ENCODE measurements at places on chromosomes 5 and 9.

DNA sequence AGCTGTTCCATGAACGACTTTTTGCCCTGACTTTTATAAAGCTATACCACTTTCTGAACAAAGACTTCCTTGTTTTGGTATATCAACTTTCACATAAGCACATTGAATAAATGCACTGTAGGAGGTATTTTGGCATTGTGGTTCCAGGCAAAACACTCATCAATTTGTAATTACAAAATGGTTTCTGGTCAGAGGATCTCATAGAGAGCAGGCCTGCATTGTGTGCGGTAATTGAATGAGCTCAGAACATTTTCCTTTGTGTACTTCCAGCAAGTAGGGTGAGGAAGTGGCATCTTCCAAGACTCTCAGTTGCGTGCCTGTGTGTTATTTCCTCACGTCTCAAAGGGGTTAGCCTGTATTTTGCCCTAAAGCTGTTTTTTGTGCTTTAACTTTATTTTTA lies 89.2 kb downstream of the PDE6A start:
- DNase-seq: no peak

DNA sequence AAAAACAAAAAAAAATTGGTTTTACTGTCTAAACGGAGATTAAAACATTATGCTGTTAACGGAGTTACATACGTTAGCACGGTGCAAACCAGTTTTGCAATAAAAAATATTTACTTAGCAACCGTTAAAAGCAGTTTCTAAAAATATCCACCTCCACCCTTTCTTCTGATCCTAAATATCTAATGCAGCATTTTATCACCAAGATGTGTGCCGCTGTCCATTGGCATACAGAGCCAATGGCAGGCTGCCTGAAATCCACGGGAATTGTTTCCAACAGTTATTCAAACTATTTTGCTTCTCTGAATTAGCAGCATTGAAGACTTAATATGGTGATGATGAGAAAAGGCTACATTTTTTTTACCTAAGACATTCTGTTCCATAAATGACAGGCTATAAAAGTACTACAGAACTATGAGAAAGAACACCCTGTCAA lies 61.6 kb downstream of the CSNK1A1 start:
- DNase-seq: no peak

DNA sequence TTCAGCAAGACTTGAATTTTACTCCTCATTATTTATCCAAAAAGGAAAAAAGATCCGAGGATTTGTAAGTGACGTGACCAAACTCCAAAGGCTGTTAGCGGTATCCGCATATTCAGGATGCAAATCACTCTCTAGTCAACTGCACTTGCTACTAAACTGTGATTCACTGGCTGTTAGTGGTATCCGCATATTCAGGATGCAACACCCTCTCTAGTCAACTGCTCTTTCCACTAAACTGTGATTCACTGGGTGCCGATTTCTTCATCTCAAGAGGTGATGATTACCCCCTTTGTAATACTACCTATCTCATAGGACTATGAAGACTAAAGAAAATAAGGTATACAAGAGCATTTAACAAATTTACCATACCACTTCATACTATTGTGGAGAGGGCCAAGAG lies 5.7 kb downstream of the MAPKAP1 start:
- DNase-seq: peak; percentile 83

DNA sequence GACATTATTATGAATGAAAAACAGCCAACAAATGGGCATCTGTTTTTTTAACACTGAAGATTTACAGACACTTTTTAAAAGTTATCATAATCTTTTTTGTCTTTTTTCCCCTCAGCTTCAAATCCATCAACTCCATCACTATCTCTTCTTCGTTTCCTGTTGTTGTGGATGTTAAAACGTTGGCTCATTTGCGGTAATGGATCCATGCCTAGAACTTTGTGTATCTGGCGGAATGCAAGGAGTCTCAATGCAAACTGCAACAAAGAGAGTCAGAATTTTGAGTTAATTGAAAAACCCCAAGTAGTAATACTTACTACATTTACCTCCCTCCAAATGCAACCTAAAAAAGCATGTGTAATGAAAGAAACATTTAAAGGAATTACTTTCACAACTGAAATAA lies 42.9 kb upstream of the MTMR12 start:
- no peak for DNase-seq

GRCh38 chr9:31140316-31140715 lies 1244.1 kb upstream of the ACO1 start:
- DNase-seq: peak; percentile 59

DNA sequence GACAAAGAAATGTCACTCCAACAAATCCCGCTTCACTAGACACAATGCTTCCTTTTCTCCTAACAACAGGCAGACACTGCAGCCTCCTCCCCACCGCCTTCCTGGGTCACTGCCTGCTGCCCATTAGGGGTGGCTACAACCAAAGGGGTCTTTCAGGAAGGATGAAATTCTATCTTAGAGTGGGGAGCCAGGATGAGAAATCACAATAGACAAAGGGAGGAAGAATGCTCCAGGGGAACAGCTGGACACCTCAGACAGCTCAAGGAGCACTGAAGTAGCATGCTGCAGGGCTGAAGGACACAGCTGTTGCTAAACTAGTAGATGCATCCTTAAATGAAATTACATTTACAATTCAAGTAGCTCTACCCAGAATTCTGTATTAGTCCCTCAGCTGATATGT lies 54.2 kb downstream of the PRELID2 start:
- no peak for DNase-seq

DNA sequence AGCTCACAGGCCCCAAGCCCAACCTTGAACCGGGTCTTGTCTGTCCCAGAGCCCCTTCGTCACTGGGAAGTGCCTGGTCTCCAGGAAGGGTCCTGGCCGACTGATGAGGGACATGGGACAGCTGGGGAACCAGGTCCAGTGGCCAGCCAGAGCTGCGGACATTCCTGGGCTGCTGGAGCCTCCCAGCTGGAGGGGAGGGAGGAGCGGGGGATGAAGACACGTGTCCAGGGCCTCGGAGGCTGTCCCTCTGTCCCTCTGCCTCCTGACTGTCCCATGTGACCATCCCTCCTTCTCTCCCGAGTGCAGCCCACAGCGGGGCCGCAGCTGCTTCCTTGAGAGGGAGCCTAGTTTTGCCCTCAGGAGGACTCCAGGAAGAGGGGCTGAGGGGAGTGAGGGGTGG lies 41.7 kb upstream of the UBAC1 start:
- no peak for DNase-seq

- no peak for DNase-seq
Observed at GRCh38 chr5:76604838-76605237, 18.4 kb downstream of the F2RL2 start.

GRCh38 chr5:139767960-139768359 lies 27.6 kb upstream of the PSD2 start:
- DNase-seq: no peak

GRCh38 chr5:173890195-173890991 lies 2.2 kb downstream of the CPEB4 start:
- no peak for DNase-seq

- peak; percentile 98 for DNase-seq
Observed at GRCh38 chr9:129910628-129911567, 75.6 kb downstream of the USP20 start.

DNA sequence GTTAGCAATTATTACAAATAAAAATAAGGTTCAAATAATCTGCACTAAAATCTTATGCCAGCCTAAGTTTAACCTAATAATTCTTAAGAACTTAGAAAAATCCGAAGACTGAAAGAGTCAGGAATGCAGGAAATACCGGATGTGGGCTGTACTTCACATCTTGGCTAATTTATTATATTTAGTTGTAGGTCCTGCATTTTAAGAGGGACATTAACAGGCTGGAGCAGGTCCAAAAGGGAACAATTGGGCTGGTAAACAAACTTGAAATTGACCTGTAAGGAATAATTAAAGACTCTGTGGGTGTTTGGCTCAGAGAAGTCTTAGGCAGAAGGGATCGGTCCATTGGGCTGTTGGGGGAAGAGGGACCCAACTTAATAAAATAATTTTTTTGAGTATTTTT lies 18.4 kb downstream of the GLRA1 start:
- no peak for DNase-seq

DNA sequence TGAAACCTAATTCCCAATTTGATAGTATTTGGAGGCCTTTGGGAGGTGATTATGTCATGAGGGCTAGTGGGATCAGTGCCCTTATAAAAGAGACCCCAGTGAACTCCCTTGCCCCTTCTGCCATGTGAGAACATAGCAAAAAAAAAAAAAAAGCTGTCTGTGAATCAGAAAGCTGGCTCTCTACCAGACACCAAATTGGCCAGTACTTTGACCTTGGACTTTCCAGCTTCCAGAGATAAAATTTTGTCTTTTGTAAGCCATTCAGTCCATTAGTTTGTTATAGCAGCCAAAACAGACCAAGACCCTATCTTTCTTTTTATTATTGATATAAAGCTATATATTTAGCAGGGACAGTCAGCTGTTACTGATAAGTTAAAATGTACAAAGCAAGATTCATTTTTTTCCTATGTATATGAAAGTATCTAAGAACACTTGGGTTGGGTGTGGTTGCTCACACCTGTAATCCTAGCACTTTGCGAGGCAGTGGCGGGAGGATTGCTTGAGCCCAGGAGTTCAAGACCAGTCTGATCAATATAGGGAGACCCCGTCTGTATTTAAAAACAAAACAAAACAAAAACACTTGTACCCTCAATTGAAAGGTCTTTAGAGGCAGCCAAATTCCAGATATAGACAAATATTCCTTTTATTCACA lies 8.1 kb upstream of the C5orf24 start:
- DNase-seq: no peak

DNA sequence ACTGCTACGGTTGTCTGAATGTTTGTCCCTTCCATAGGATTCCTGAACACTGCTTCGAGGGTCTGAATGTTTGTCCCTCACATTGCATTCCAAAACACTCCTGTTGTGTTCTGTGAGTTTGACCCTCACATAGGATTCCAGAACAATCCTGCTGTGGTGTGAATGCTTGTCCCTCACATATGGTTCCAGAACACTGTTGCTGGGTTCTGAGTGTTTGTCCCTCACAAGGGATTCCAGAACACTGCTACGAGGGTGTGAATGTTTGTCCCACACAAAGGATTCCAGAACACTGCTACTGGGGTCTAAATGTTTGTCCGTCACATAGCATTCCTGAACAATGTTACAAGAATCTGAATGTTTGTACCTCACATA lies 201.2 kb downstream of the FOXD4L6 start:
- DNase-seq: no peak

DNA sequence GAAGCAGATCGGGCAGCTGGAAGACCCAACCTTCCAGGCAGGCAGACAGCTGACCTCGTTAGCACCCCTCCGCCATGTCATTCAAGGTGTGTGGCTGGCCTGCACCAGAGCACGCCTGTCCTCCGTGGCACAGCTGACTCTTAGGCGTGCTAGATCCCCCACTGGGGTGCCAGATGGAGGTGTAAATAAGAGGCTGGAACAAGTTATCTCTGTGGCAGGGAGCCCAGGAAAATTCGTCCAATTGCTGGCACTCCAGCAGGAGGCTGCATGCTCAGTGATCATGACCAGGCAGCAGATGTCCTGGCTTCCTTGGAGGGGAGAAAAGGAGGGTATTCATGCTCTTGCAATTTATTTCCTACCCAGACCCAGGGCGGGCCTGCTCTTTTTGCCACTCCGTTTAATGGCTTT lies 7.8 kb upstream of the ALDOB start:
- no peak for DNase-seq

GRCh38 chr9:78383130-78383529 lies 86.2 kb downstream of the PSAT1 start:
- no peak for DNase-seq

DNA sequence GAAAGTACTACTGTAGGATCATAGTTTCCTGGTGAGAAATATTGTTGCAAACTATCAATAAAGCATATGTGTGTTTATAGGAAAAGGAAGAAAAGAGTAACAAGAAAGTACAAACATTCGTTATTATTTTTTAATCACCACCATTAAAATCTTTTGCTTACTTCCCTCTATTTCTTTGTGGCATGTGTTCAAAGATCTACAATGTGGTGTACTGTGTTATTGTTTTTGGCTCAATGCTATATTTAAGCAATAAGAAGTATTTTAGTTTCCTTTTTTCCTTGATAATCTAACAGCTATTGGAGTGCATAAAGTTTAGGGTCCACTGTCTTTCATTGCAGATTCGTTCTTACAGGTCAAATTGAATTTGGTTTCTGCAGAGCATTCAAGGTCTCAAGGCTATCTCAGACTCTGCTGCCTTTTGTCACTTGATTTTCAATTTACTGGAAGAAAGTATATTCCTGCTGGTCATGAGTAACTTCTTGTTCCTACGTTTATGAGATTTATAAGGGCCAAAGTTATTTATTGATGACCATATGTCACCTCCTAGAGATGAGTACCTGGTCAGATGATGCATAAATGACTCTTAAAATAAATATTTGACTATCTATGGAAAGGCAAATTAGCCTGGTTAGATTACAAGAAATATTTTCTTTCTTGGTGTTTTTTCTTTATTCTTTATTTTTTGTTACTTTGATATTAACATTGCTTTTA lies 323.0 kb downstream of the TMEM167A start:
- DNase-seq: no peak

GRCh38 chr5:58786035-58786434 lies 203.2 kb downstream of the RAB3C start:
- no peak for DNase-seq

GRCh38 chr5:41776435-41776834 lies 93.8 kb downstream of the OXCT1 start:
- no peak for DNase-seq

DNA sequence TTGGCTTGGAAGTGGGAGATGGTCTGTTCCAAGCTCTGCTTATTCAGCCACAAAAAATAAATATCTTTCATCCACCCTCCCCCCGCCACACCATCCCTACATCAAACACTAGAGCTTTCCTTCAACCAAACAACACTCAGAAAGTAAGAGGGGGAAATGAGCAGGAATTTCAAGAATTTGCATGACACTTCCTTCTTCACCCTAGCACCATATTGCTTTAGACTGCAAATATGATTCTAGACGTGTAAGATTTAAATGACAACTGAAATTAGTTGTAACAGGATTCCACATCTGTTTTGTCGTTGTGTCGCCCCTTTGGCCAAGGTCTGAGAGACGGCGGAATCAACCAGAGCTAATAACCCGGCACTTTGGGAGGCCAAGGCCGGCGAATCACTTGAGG lies 88.5 kb downstream of the NDFIP1 start:
- DNase-seq: no peak

DNA sequence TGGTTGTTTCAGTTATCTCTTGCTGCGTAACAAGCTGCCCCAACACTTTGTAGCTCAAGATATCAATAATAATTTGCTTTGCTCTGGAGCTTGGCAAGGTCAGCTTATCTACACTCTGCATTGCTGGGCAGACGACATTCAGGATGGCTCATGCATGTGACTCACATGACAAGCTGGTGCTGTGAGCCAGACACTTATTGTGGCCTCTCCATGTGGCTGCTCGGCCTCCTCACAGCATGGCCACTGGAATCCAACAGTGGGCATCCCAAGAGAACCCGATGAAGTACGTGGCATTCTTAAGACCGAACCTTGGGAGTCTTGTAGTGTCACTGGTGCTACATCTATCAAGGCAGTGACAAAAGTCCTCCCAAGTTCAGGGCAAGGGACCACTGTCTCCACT lies 94.2 kb upstream of the MVB12B start:
- no peak for DNase-seq

GRCh38 chr5:45774528-45774927 lies 78.3 kb upstream of the HCN1 start:
- no peak for DNase-seq

- DNase-seq: no peak
Observed at GRCh38 chr5:1294206-1294834, 548 bp downstream of the TERT start.
